COR-L47 (cell line): ENCODE measurements at places on chromosomes 7 and 10.

DNA sequence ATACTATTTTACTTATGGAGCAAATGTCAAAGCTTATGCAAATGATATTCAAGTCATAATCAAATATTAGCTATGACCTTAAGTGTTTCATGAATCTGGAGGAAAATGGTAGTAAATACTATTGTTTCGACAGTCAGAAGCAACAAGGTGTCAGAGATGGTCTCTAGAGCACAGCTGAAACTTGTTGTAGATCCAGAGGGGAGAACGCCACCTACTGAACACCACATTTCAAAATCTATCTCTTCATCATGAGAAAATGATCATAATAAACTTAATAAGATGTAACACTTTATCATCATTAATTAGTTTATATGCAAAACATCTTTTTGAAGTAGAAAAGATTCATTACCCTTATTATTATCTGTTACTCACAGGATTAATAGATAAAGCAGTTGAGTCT lies 418.7 kb downstream of the GATA3 start:
- DNase-seq: no peak

GRCh38 chr10:86969421-86970041 lies 1.2 kb downstream of the ADIRF start:
- DNase-seq: no peak

DNA sequence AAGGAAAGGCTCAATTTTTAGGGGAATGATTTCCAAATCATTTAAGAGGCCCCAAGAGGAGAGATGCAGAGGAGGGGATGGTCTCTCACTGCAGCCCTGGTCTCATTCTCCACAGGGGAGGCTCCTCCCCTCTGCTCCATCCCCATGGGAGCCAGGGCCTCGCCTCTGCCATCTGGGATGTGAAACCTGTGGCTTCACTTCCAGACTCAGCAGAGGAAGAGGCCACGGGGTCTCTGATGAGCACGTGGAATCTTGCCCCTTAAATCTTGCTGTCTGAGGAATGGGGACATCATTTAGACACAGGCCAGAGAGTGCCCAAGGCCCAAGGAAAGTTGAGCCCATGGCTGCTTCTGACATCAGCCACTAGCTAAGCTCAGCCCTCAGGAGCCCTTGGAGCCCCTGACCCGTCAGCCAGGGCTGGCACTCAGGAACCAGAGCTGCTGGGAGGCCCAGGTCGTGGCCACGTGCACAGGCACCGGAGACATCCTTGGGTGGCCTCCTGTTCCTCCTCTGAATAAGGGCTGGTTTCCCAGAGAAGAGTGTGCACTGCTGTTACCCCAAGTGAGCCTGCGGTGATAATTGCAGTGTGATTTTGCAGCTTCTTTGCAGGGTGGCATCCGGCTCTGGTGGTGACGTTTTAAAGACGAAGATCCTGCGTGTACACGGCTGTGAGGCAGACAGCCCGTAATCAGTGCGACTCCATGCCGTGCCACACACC lies 50.5 kb downstream of the VIPR2 start:
- peak; percentile 79 for DNase-seq

DNA sequence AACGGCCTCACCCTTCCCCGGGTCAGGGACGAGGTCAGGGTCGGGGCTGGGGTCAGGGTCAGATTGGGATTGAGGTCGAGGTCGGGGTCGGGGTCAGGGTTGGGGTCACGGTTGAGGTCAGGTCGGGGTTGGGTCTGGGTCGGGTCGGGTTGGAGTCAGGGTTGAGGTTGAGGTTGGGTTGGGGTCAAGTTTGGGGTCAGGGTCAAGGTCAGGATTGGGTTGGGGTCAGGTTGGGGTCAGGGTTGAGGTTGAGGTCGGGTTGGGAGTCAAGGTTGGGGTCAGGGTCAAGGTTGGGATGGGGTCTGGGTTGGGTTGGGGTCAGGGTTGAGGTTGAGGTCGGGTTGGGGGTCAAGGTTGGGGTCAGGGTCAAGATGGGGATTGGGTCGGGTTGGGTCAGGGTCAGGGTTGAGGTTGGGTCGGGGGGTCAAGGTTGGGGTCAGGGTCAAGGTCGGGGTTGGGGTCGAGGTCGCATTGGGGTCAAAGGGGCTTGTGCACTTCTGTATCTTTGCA lies 131.4 kb downstream of the VIPR2 start:
- DNase-seq: no peak
